ENCODE measurements at places on chromosomes 5 and 9.

DNA sequence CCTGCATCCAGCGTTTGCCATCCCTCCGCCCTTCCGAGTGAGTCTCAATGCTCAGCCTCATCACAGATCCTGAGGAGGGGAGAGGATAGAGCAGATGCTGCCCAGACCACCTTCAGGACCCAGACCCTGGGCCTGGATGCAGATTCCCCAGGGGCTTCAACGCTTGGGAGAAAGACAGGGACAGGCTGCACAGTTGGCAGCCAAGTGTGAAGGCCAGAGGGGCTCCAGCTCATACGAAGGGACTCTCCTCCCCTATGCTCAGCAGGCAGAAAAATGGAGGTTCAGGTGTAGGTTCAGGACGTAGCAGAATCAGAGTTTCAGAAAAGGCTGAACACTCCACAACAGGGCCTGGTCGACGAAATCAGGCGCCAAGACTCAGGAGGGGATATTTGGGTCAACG is 378.5 kb upstream of the IRX1 start:
- DNase-seq, result no peak

DNA sequence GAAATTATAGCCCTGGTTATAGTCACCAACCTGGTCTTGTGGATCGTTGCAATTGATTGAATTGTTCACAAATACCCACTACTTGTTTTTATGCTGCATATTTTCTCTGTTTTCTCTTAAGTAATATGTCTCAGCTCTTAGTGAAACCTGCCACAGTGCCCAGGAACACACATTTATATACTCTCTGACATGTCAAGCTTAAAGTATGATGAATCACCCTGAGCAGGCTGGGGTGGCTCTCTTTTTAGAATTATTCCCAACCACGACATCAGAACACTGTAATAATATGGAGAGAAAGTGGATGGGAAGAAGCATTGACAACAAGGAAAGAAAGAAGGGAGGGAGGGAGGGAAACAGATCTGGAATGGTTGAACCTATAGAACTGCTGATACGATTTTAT is 72.8 kb upstream of the ZNF608 start:
- no peak for DNase-seq

- DNase-seq, result peak; percentile 85
These were observed 61.7 kb downstream of the TRIO start for GRCh38 chr5:14204785-14205321.

- no peak for DNase-seq
These were observed 12.2 kb downstream of the QSOX2 start for GRCh38 chr9:136233411-136233810.

- DNase-seq, result no peak
These were observed 11.3 kb downstream of the STOM start for GRCh38 chr9:121358751-121359150.

DNA sequence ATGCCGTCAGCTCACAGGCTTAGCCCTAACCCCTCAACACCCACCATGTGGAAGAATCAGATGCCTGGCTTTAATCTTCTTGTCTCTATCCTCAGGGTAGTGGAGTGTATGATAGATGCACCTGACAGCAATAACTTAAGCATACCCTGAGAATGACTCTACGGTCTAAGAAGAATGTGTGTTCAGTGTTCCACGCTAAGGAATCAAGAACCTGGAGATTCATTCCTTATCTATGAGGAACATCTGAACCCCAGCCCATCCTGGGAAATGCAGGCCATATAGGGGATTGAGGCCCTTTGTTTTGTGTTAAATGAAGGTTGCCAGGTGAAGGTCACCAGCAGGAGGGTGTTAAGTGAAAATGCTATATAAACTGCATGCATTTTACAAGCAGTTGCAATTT is 63.0 kb downstream of the KLHL3 start:
- DNase-seq, result no peak

GRCh38 chr5:111746791-111747190 is 10.2 kb downstream of the NREP start:
- peak; percentile 56 for DNase-seq

DNA sequence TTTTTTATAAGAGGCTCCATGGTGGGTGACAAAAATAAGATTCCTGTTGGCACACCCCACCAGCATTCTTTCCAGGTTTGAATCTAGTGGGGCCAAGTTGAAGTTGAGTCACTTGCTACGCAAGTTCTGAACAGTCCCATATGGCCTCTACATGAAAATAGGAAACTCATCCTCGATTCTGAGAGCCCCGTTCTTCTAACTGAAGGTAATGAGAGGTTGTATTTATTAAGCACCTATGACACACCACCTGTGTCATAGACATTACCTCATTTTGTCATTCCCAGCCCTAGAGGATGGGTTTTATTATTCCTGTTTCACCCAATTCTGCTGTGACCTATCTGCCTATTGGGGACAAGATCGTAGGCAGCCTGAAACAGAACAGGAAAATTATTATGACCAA is 131.7 kb downstream of the ACTL7B start:
- no peak for DNase-seq

- DNase-seq, result peak; percentile 57
These were observed 53.9 kb downstream of the ZCCHC7 start for GRCh38 chr9:37174247-37174646.

DNA sequence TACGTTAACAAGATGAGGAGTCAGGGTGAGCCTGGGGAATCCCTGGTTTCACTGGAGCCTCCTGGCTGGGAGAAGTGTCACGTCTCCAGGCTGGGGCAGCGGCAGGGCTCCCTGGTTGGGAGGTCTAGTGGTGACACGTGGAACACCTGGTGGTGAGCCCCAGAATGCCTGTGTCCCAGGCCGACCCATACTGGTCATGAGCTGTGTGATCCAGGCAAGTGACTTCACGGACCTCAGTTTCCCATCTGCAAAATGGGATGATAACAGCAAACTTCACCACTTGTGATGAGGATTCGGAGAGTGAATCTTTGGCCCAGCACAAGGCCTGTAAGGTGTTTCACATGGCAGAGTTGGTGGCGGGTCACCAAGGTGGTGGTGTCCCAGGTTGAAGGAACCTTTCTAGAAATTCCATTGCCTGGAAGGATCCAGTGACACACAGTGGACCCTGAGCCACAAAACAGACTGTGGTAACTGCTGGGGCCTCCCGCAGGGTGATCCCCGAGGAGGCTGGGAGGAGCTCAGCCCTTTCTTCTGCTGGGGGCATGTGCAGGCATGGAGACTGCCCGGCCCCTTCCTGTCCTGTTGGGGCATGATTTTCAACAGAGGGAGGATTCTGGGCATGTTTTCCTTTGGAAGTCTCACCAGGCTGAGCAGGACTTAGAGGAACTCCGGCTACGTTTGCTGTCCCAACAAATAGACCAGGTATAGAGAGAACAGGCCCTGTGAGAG is 153.9 kb upstream of the IER5L start:
- no peak for DNase-seq

GRCh38 chr9:93577975-93578682 is 1.7 kb downstream of the PHF2 start:
- no peak for DNase-seq

DNA sequence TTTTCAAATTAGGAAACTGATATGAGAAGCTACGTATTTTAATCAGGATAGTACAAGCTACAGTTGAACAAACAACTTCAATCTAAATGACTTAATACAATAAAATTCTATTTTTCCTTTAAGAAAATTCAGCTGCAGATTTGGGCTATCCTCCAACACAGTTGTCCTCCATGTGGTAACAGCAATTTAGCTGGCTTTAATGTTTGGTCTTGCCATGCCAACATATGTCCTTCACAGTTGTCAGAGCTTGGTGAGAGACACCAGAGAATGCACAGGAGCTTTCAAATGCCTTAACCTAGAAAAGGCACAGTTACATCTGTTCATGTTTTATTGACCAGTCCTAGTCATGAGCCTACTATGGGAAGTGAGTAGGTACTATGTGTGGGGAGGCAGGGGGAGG is 10.8 kb downstream of the FAM174A start:
- DNase-seq, result no peak

DNA sequence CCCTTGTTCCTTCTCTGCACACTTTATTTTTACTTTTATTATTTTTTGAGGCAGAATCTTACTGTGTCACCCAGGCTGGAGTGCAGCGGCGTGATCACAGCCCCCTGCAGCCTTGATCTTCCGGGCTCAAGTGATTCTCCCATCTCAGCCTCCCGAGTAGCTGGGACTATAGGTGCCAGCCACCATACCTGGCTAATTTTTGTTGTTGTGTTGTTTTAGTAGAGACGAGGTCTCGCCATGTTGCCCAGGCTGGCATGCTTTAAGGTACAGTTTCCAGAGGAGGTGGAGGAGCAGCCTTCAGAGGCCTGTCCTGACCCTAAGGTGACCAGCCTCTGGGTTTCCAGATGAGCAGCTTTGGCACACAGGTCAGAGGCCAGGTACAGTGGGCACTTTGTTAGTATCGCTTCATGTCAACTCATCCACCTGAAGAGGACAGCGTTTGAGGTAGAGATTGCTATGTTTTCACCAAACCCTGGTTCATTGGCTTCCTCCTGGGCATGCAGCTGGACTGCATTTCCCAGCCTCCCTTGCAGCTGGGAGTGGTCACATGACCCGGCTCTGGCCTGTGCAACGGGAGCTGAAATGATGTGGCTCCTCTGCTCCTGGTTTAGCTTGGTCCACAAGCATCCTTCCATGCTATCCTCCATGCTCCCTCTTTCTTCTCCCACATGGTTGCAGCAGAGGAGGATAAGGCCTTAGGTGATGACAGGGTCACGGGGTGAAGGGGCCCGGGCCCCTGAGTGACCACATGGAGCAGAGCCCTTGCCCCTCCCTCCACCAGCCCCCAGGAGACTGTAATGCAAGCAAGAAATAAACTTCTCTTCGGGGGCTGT is 139.3 kb upstream of the IER5L start:
- no peak for DNase-seq

DNA sequence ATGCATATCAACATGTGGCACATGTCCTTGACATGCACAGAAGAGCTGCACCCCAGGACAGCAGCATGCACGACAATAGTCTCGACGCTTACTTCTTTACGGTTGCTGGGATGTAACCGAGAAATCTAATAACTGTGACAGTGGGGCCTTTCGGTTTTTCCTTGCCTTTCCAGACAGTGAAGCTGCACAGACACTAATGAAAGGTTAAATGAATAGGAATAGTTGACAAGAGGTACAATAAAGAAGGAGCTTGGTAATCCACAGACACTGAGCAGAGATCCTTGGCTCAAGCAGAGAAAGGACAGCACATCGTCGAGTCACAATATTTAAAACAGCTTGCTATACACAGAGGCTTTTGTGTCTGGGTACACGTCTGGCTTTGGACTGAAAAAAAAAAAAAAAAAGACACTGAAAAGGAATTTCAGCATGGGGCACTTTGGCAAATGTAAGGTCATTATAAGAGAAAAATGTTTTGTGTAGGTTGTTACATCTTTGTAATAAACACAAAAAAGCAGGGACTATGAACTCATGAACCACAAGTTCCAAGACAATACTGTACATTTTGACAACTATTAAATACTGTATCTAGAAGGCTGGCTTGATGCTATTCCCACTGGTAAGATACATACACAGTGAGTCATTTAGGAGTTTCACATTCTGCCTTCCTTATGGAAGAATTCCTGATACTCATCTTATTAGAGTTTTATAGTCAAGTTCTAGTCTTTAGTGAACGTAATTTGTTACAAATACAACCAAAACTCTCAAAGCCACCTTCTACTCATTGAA is 5.6 kb downstream of the BNC2 start:
- peak; percentile 77 for DNase-seq

DNA sequence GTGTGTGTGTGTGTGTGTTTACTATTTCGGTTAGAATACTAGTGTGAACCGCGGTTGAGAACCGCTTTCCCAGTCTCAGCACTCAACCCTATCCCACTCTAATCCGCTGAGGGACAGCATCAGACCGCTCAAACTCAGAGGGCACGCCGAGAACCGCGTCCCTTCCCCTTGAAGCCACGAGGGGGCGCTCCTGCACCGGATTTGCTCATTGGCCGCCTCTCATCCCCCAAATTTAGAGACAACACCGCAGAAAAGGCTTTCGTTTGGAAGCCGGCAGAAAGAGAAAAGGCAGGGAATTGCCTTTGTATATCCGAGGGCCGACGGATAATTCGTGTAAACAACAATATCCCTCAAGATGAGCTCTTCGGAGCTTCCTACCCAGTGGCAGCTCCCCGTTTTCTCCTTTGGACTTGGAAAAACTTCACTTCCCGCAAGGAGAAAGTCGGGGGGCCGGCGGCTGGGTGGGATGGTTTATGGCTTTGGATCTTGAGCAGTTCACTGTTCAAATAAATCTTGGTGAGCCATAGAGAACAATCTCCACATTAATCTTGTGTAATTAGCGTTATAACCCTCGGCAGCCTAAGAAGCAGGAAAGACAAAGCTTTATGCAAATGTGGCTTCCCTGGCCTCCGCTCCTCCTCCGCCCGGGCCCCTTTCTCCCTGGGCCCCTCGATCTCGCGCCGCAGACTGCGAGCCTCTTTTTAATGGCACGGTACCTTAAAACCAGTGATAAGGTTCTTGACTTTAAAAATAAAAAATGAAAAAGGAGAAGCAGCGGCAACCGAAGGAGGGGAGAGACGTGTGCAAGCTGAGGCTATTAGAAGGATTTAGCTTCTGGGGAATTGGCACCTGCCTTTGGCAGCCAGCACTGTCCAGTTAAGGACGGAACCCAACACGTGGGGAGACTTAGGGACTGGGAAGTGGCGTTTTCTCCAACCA is 296.8 kb downstream of the PARP8 start:
- no peak for DNase-seq

DNA sequence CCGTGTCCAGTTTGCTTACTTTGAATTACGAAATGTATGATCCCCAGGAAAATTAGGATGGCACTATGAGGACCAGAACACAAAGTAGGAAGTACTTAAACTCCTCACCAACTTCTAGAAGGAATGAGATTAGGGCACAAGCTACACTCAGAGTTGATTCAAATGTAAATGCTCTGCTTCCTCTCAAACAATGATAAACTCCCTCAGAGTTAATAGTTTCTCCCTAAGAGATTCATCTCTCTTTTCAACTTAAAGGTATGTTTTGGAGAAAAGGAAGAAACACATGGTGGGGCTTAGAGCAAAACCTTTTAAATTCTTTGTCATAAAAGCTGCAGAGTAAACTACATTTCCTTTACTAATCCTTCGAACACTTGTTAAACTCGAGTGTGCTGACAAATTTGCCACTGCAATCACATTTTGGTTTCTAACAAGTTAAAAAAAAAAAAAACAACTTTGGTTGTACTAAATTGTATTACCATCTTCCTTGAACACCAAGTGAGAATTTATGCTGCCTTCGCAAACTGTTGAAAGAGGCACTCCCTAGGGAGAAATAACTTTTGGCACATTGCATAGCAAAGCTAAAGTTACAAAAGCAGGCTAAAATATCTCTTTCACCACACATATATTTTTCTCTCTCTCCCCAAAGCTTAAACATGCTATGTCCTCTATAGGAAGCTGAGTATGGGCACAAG is 66.6 kb downstream of the DENND1A start:
- no peak for DNase-seq

GRCh38 chr5:126454081-126454480 is 30.9 kb downstream of the GRAMD2B start:
- DNase-seq, result no peak

DNA sequence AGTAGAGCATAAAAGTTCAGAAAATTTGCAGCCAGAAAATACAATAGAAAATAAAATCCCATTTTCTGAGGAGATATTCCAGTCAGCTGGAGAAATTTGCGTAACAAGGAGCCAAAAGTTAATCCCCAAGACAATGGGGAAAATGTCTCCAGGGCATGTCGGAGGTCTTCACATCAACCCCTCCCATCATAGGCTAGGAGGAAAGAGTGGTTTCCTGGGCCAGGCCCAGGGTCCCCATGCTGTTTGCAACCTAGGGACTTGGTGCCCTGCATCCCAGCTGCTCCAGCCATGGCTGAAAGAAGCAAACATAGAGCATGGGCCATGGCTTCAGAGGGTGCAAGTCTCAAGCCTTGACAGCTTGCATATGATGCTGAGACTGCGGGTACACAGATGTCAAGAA is 255.0 kb downstream of the DTWD2 start:
- no peak for DNase-seq

Data from astrocyte (in vitro differentiated cells and primary cell).